ENCODE measurements at places on chromosomes 5 and 9. TPM values are rescaled to one million over a fixed set of nuclear protein-coding genes. Genes with fewer than 3 reads are reported as not detected.

The CBY3 gene
- not detected for total RNA-seq

The ADCY2 gene
- under 0.01 TPM for total RNA-seq

The CTXN3 gene
- not detected for total RNA-seq

The LCN10 gene
- total RNA-seq, result not detected

The CWC27 gene
- total RNA-seq, result 23.6 TPM

The TMOD1 gene
- total RNA-seq, result 0.87 TPM

The DBH gene
- total RNA-seq, result not detected

The CFAP90 gene
- not detected for total RNA-seq

The SPATA31D4 gene
- total RNA-seq, result under 0.01 TPM

The LEAP2 gene
- total RNA-seq, result 0.11 TPM

The EIF4EBP3 gene
- total RNA-seq, result 0.77 TPM

The IFNA2 gene
- total RNA-seq, result not detected

The PTGER4 gene
- total RNA-seq, result 2.9 TPM

The TMEM171 gene
- total RNA-seq, result 0.62 TPM

The XRCC4 gene
- 11.0 TPM for total RNA-seq

The CDH18 gene
- 4.3 TPM for total RNA-seq

The TEX48 gene
- total RNA-seq, result not detected

The VCAN gene
- 151 TPM for total RNA-seq

The OSMR gene
- 59.1 TPM for total RNA-seq

The FGFR4 gene
- 0.62 TPM for total RNA-seq

The CYLC2 gene
- not detected for total RNA-seq

The ENG gene
- total RNA-seq, result 7.1 TPM

The PDE6A gene
- not detected for total RNA-seq

The LCN2 gene
- not detected for total RNA-seq

The PCDHGA11 gene
- total RNA-seq, result 11.7 TPM

The LNPEP gene
- total RNA-seq, result 36.7 TPM

The TAS2R1 gene
- total RNA-seq, result not detected

The AGTPBP1 gene
- 11.4 TPM for total RNA-seq

The FGF10 gene
- total RNA-seq, result 0.89 TPM

The UTP15 gene
- 25.9 TPM for total RNA-seq

The SAPCD2 gene
- total RNA-seq, result 7.1 TPM

The OLFML2A gene
- 39.5 TPM for total RNA-seq

The TXNDC8 gene
- total RNA-seq, result not detected

The JAKMIP2 gene
- total RNA-seq, result 10.8 TPM

The IL13 gene
- not detected for total RNA-seq

The RANBP17 gene
- 12.3 TPM for total RNA-seq

The SLC1A3 gene
- 2.1 TPM for total RNA-seq

The CDH10 gene
- total RNA-seq, result 0.87 TPM

The BAAT gene
- total RNA-seq, result under 0.01 TPM

The PCDH12 gene
- total RNA-seq, result 0.11 TPM

The SV2C gene
- not detected for total RNA-seq

The SHOC1 gene
- not detected for total RNA-seq

The LCN9 gene
- total RNA-seq, result not detected

The SPINK7 gene
- total RNA-seq, result not detected

The C5orf63 gene
- total RNA-seq, result 2.7 TPM

The FAM221B gene
- total RNA-seq, result not detected

The EIF4E1B gene
- total RNA-seq, result not detected

The ZBTB26 gene
- total RNA-seq, result 5.5 TPM

The ANGPTL2 gene
- 24.1 TPM for total RNA-seq

The ZNF608 gene
- total RNA-seq, result 1.8 TPM

The TTC1 gene
- total RNA-seq, result 45.9 TPM

The IL31RA gene
- total RNA-seq, result 1.2 TPM

The SMIM33 gene
- not detected for total RNA-seq
